Thoracic aorta (tissue), 2 donors: ENCODE measurements at places on chromosomes 12 and 14.
A peak's percentile ranks its signal among the peaks of the same experiment; 100 is the strongest.

- H3K4me3 ChIP-seq = peak overlapping the region; percentile 44
- H3K36me3 ChIP-seq = no peaks in the 10 kb centered on the region
- H3K27me3 ChIP-seq = no peaks in the 10 kb centered on the region
- peak overlapping the region; percentile 96 for H3K27ac ChIP-seq
- peak; percentile 79 for DNase-seq
Observed at GRCh38 chr12:120231316-120232011, 30.6 kb upstream of the RPLP0 start.

- H3K4me3 ChIP-seq = peak overlapping the region; percentile 41
- no peaks in the 10 kb centered on the region for H3K27me3 ChIP-seq
- no peak overlapping the region for H3K27ac ChIP-seq
- peaks cover 8% of the 10 kb centered on the region for H3K4me1 ChIP-seq
- DNase-seq = no peak
- H3K36me3 ChIP-seq = no peaks in the 10 kb centered on the region
Observed at GRCh38 chr14:50823762-50824636, 7.0 kb downstream of the NIN start.

GRCh38 chr14:52175982-52176502, 91.5 kb upstream of the PTGDR start:
- H3K27ac ChIP-seq = no peak overlapping the region
- H3K27me3 ChIP-seq = no peaks in the 10 kb centered on the region
- no peaks in the 10 kb centered on the region for H3K4me1 ChIP-seq
- H3K36me3 ChIP-seq = no peaks in the 10 kb centered on the region

- H3K36me3 ChIP-seq = no peaks in the 10 kb centered on the region
- H3K4me1 ChIP-seq = peaks cover 13% of the 10 kb centered on the region
- no peaks in the 10 kb centered on the region for H3K27me3 ChIP-seq
- H3K4me3 ChIP-seq = no peak overlapping the region
- peak overlapping the region; percentile 63 for H3K27ac ChIP-seq
Observed at GRCh38 chr12:24044941-24045703, 95.7 kb upstream of the SOX5 start.

- H3K4me3 ChIP-seq = no peak overlapping the region
- H3K27me3 ChIP-seq = no peaks in the 10 kb centered on the region
- no peaks in the 10 kb centered on the region for H3K4me1 ChIP-seq
- DNase-seq = no peak
- no peak overlapping the region for H3K27ac ChIP-seq
Observed at GRCh38 chr14:33643426-33644181, 307.3 kb downstream of the EGLN3 start.
